ENCODE measurements at places on chromosomes 1 and 21.

- DNase-seq = peak; percentile 15
Observed at GRCh38 chr1:89451011-89451410, 73.6 kb upstream of the LRRC8B start.

DNA sequence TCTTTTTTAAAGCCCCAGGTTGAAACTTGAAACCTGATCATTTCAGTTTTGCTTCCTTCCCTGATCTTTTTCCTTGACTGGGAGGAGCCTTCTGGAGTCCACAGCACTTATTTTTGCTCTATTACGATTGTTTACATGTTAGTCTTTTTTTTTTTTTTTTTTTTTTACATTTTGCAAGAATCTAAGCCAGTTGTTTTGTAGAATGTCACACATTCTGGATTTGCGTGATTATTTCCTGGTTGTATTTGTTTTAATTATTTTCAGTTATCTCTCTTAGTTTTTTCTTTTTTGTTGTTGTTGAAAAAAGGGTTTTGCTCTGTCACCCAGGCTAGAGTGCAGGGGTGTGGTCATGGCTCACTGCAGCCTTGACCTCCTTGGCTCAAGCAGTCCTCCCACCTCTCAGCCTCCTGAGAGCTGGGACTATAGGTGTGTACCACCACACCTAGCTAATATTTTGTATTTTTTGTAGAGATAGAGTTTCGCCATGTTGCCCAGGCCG lies 32.8 kb downstream of the OSBPL9 start:
- no peak for DNase-seq

DNA sequence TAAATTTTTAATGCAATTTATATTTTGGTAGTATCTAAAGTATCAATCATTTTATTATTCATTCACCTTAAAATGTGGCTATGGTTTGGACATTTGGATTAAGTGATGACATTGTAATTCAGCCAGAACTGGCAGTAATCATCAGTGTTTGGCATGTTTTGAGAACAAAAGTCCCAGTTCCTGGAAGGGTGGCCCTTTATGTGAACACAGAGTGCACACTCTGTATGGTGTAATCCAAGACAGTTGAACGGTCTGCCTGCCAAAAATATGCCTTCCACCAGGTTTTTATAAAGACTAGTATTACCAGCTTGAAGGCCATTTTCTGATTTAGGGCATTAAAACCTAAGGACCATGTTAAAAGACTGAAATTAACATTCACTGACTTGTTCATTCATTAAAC lies 448.7 kb downstream of the LTN1 start:
- DNase-seq = no peak

DNA sequence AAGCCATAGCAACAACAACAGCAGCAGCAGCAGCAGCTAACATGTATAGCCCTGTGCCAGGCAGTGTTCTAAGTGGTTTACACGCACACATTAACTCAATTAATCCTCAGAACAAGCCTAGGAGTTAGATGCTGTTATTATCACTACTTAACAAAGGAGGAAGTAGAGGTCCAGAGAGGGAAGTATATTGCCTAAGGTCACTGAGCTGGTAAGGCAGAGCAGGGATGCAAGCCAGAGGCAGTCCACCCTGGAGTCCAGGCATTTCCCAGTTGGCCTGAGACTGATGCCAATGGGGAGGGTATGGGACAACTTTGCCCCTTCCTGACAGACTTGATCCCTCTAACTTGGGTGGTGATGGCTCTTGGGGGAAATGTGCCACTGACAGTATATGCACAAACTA lies 6.8 kb downstream of the CDC14A start:
- DNase-seq = no peak

GRCh38 chr1:108200687-108201051 lies 526 bp upstream of the SLC25A24 start:
- peak; percentile 71 for DNase-seq

DNA sequence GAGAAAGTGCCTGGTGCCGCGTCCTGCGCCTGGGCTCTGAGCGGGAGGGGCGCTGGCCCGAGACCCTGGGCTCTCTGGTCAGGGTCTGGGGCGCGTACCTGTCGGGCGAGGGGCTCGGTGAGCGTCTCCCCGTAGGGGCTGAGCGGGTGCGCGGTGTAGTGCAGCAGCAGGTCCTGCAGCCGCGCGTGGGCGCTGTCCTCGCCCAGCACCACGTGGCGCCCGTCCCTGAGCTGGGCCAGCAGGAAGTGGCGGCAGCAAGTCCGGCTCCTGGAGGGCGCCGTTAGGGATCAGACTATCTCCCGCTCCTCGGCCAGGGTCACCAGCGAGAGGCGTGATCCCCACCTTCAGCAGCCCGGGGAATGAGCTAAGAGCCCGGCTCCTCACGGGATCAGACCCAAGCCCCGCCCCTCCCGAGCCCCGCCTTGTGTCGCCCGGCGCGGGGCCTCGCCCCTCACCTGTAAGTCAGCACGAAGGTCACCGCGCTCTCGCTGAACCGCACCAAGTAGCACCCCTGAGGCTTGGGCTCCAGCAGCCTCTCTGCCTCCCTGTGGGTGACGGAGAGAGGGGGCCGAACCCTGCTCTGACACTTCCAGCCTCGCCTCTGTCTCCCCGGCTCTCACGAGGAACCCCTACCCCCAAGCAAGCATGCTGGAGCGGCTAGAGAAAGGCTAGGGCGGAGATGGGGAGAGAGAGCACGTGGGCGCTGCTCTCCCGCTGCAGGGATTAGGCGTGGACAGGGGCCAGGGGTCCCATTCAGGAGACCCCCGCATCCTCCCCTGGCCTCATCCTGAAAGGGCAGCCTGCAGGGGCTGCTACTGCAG lies 2.7 kb downstream of the SH2D2A start:
- DNase-seq = peak; percentile 49

DNA sequence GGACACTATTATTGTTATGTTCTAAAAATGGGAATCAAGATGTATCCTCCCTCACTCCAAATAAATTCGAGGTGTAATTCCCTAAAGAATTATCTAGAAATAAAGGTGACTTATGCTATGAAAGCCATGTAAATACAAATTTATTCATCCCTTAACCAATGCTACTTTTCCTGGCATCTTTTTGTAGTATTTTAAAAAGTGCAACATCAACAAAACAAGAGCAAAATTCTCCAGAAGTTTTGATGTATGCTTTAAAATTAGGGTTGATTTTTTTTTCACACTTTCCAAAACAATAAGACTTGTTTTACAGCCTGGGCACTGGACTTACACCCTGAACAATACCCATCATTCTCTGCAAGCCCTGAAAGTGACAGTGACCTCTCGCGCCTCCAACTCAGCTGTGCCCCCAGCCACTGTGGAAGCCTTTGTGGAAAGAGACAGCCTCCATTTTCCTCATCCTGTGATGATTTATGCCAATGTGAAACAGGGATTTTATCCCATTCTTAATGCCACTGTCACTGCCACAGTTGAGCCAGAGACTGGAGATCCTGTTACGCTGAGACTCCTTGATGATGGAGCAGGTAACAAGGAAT lies 21.4 kb upstream of the CLCA1 start:
- DNase-seq = no peak

DNA sequence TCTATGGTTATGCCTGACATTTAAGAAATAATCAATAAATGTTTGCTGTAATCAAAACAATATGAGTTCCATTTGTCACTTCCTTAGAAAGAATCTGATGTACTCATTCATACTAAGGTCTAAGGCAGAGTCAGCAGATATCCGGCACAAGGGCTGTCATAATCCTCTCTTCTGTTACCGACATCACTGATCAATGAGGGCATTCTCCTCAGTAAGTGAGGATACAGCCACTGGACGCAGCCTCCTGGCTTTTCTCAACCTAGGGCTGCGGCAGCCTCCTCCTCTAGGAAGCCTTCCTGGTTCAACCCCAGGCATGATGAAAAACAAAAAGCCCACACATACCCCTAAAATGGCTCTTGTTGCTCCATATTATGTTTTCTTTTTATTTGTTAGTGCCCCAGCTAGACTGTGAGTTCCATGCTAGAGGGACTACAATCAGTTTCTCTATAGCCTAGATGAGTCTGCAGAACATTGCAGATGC lies 40.7 kb upstream of the TENT5C start:
- DNase-seq = no peak

DNA sequence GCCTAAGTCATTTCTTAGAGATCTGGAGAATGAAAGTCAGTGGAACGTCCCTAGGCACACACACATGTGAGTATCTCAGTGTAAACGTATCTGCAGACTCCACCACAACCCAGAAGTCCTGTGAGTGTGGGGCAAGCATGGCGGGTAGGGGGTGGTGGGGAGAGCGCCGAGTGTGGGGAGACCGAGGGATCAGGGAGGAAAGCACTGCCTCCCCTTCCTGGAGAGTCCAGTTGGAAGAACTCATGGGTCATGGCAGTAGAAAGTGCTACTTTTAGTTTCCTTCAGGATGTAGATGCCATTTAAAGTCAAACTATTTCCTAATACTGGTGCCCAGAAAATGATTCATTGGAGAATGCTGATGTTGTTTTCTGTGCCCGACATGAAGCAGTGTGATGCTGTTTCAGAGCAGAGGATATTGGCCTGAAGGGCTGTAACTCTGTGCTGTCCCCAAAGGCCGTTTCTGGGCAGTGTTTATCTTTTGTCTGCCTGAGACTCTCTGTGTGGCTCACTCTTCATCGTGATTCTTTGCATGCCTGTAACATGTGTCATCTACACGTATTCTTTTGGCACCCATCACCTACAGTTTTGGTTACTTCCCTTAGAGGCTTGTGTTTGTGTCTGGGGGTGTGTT lies 45.7 kb upstream of the TSPAN2 start:
- peak; percentile 97 for DNase-seq

DNA sequence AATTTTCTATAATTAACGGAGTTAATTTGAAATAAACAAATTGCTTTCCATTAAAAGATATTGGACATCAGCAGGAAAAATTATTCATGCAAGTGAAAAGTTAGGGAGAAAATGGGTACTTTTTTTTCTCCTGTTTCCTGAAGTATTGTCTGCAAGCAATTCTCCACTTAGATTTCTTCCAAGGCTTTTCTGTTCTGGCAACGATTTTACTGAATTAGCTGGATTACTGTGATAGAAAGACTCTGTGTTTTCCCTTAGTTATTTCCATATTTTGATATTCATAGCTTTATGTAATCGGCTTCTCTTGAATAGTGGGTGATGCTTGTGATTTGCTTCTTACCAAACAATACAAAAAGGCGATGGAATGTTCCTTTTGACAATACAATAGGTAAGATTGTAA lies 1333.9 kb downstream of the AMY1C start:
- no peak for DNase-seq

- DNase-seq = no peak
Observed at GRCh38 chr1:26585471-26585870, 55.9 kb downstream of the RPS6KA1 start.

DNA sequence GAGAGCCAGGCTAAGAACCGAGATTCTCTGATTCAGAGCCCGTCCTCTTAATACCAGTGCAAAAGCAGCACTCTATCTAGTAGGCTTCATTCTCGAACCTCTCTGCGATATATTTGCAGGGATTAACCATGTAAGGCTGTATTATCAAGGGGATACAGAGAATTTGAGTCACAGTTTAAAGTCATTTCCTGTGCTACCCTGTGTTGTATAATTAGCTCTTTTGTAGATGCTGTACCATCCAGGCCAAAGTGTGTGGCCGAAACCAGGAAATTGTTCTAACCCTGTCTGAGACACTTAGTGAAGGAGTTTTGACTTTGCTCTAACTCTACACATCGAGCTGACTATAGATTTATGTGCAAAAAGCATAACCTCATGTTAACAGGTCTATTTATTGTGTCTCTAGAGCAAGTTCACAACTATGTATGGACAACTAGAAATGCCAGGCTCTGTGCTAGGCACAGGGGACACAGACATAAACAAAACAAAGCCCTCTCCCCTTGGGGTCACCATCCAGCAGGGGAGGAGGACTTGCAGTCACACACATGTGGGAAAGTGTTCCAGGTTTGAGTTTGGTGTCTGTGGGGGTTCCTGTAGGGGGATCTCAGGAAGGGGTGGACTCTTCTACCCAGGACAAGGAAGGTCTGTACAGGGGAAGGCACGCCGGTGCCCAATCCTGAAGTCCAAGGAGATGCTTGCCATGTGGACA lies 182.2 kb downstream of the DHRS3 start:
- DNase-seq = no peak

- peak; percentile 36 for DNase-seq
Observed at GRCh38 chr1:24641646-24642151, 1.4 kb upstream of the SRRM1 start.

DNA sequence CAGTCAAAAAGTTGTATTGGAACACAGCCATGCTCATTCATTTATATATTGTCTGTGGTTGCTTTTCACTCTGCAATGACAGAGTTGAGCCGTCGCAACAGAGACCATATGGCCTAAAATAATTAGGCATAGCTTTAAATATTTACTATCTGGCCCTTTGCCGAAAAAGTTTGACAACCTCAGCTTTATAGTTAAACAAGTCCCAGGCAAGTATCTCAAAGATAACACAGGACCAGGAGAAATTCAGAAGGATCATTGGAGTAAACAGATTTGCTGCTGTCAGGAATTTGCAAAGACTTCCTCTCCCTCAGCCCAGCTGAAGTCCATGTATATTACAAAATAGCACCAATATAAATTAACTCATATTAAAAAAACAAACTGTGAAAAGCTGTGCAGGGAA lies 34.4 kb downstream of the NID1 start:
- no peak for DNase-seq

Measured in EL (cell line).